ENCODE measurements at places on chromosomes 12 and 14. TPM values are rescaled to one million over a fixed set of nuclear protein-coding genes. Genes with fewer than 3 reads are reported as not detected.

The SLC38A2 gene
- total RNA-seq, result 168 TPM

GRCh38 chr14:99790201-99790977, 2.8 kb upstream of the EML1 start:
- H3K27ac ChIP-seq, result no peak overlapping the region
- DNase-seq, result no peak

The IL22 gene
- total RNA-seq, result not detected

- H3K27ac ChIP-seq, result no peak overlapping the region
- H3K27me3 ChIP-seq, result peaks cover under 1% of the 10 kb centered on the region
- no peaks in the 10 kb centered on the region for H3K36me3 ChIP-seq
- H3K4me1 ChIP-seq, result no peaks in the 10 kb centered on the region
These were observed 185.6 kb downstream of the EPS8 start for GRCh38 chr12:15603474-15604085.

GRCh38 chr12:66032739-66033138, 97.8 kb downstream of the LLPH start:
- no peak for DNase-seq
- H3K27ac ChIP-seq, result no peak overlapping the region
- H3K4me3 ChIP-seq, result no peak overlapping the region
- peaks cover 26% of the 10 kb centered on the region for H3K27me3 ChIP-seq
- H3K36me3 ChIP-seq, result no peaks in the 10 kb centered on the region

GRCh38 chr14:69919815-69920214, 40.6 kb downstream of the SMOC1 start:
- no peak for DNase-seq
- H3K36me3 ChIP-seq, result no peaks in the 10 kb centered on the region
- H3K27me3 ChIP-seq, result peaks cover 29% of the 10 kb centered on the region
- H3K27ac ChIP-seq, result no peak overlapping the region

DNA sequence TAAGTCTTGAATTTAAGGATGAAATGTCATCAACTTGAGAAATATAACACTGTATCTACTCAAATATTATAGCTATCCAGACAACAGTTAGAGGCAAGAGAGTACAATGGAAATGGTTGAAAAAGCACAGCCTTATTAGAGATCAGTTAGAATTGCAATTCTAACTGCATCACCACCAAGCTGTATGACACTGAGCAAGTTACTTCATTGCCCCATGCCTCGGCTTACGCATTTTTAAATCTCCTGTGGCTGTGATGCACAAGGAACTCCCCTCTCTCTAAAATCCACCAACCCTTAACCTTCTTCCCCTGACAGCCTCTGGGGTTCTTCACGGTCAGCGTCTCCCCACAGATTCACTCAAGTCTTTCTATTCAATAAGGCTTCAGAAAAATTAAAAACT, 75.1 kb downstream of the MED13L start:
- H3K27me3 ChIP-seq, result no peaks in the 10 kb centered on the region
- no peak overlapping the region for H3K27ac ChIP-seq
- H3K36me3 ChIP-seq, result peaks cover 9% of the 10 kb centered on the region
- no peak overlapping the region for H3K4me3 ChIP-seq
- peaks cover 7% of the 10 kb centered on the region for H3K4me1 ChIP-seq

DNA sequence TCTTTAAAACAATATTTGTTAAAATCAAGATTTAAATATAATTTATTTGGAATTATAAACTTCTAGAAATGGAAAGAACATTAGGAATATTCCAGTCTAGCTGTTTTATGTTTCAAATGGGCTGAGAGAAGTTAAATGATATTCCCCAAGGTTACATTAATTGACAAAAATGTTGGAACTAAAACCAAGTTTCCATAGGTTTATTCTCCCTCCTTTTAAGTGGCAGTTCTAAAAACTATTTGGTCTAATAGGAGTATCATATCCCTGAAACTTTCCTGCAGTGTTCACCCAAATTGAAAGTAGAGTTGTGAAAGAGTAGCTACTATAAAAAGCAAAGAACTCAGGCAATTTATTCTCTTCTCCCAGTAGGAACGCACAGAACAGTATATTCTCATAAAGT, 1185.5 kb downstream of the LRFN5 start:
- H3K4me3 ChIP-seq, result no peak overlapping the region
- no peak for DNase-seq
- H3K4me1 ChIP-seq, result no peaks in the 10 kb centered on the region
- H3K27me3 ChIP-seq, result no peaks in the 10 kb centered on the region
- no peak overlapping the region for H3K27ac ChIP-seq

DNA sequence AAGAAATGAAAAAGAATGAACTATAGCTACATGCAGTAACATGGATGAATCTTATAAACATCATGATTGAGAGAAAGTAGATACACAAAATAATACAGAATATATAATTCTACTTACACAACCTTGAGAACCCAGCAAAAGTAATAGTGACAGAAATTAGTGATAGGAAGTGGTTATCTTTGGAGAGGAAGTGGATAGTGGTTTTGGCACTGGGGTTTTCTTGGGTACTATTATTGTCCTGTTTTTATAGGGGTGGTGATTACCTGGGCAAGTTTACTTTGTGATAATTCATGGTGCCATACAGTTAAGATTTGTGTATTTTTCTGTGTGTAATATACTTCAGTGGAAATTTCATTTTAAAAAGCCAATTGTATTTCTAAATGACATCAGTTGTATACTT, 352.7 kb downstream of the AEBP2 start:
- H3K27ac ChIP-seq, result peak overlapping the region; percentile 64
- no peak for DNase-seq
- H3K36me3 ChIP-seq, result peaks cover 3% of the 10 kb centered on the region
- peaks cover 18% of the 10 kb centered on the region for H3K4me1 ChIP-seq
- peak overlapping the region; percentile 12 for H3K4me3 ChIP-seq

DNA sequence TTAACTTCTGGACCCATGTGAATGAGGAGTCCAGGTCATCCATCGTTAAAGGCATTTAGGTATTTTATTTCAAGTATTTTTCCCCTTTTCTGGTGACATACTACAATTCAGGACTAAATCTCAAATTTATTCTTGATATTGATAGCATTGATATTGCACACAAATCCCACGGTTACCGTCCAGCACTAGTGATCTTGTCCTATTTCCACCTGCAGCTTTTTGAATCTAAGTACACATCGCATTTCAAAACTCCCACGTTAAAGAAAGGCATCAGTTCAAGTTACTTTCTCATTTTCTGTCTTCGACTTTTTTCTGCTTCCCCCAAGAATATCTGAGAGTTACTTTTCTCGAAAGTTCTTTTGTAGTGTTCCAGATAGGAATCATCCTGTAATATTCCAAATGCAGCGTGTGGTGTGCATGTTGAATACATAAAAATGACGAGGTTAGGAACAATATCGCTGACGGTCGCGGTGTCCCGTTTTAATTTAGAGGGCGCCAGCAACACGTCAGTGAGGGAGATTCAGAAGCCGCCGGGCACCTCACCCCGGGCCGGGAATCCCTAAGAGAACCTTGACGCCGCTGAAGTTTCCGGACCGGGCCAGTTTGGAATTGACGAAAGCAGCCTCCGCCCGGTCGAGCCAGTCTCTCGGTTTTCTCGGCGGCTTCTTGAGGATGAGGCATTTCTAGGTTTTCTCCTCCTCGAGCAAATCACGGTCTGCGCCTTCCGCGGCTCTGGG, 569 bp upstream of the RGS6 start:
- H3K4me1 ChIP-seq, result peaks cover 16% of the 10 kb centered on the region
- no peak for DNase-seq
- peaks cover 60% of the 10 kb centered on the region for H3K27me3 ChIP-seq
- H3K36me3 ChIP-seq, result no peaks in the 10 kb centered on the region

GRCh38 chr12:92503971-92504593, 198.7 kb upstream of the PLEKHG7 start:
- no peaks in the 10 kb centered on the region for H3K27me3 ChIP-seq
- H3K36me3 ChIP-seq, result peaks cover 2% of the 10 kb centered on the region
- H3K4me3 ChIP-seq, result no peak overlapping the region
- peak overlapping the region; percentile 12 for H3K27ac ChIP-seq

The MGST1 gene
- not detected for total RNA-seq

GRCh38 chr12:130826151-130826801, 12.8 kb downstream of the STX2 start:
- H3K27me3 ChIP-seq, result no peaks in the 10 kb centered on the region
- no peak overlapping the region for H3K4me3 ChIP-seq
- peak; percentile 76 for DNase-seq
- no peak overlapping the region for H3K27ac ChIP-seq
- peaks cover 23% of the 10 kb centered on the region for H3K4me1 ChIP-seq
- peaks cover 3% of the 10 kb centered on the region for H3K36me3 ChIP-seq

Measured in activated CD8-positive, alpha-beta memory T cell treated with anti-CD3 and anti-CD28 coated beads, Interleukin-2, amount 10 ng/mL, durations not matched to agents 7 days and 5 days (primary cell).